ENCODE measurements at places on chromosomes 13 and 19.

DNA sequence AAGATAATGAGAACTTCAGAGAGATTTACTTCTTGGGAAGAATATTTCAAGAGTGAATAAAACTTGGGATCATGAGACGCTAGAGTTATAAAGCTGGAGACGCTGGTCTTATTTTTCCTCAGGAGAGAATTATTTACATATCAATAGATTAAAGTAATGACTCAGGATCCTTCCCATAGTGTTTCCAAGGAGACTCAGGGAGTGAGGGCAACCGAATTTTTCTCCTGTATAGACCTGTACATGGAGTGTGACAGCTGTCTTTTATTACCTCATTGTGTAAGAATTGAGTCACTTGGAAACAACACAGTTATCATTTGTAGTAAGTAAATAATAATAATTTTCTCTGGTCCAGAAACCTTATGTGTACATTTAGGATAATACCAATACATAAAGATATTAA lies 1905.5 kb downstream of the OLFM4 start:
- DNase-seq = no peak

DNA sequence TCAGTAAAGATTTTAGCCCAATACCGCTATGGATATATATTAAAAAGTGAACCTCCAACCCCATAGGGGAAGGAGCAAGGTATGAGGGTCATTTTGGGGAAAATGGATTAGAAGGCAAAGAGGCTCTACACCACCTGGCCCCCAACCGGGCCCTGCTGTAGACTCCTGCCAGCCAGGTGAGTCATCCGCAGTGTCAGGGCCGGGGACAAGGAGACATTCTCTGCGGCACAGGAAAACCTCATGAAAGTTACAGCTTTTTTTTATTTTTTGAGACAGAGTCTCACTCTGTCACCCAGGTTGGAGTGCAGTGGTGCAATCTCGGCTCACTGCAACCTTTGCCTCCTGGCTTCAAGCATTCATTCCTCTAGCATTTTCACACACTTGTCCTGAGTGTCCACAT lies 32.0 kb downstream of the ZFR2 start:
- DNase-seq = no peak

DNA sequence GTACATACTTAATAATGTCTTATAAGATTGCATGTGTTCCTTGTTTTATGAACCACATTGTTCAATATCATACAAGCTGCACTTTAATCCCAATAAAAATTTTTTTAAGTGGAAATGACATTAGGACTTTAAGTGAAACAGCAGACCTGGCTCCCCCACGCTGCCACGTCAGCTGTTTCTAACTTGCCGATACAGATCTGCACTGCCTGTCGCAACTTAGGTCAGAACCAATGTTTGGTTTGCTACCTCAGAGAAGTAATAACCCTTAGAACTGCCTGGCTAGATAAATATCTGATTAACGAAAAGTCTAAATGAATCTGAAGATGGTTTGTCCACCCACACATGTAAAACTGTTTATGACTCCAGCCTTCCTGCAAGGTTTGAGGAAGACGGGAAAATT lies 327.5 kb upstream of the DACH1 start:
- DNase-seq = no peak

DNA sequence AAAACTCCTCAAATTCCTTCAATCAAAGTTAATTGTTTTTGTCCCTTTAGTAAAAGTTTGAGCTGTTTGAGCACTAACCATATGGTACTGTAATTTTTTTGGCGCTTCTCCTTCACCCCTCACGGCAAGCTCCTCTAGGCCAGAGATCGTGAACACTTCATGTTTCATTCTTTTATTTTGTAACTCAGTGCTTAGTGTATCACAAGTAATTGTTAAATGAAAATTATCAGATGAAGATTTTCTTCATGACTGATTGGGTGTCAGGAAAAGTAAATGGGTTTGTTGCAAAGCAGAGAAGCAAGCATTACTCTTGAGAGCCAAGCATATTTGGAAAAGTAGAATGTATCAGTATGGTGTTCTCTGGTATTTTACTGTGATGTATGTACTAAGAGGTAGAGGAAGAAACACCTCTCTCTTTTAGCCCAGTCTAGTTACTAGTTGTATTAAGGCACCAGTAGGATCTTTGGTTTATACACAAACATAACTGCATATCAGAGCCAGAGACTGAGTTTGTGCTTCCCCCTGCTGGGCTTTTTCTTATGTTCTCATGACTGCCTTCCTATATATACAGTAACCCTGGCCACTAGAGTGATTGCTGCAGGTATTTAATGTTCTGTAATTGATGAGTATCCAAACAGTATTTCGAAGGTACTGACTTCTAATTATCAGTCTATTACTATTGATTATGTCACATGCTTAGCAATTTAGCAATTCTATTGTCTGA lies 202.3 kb upstream of the KLHL1 start:
- DNase-seq = no peak

DNA sequence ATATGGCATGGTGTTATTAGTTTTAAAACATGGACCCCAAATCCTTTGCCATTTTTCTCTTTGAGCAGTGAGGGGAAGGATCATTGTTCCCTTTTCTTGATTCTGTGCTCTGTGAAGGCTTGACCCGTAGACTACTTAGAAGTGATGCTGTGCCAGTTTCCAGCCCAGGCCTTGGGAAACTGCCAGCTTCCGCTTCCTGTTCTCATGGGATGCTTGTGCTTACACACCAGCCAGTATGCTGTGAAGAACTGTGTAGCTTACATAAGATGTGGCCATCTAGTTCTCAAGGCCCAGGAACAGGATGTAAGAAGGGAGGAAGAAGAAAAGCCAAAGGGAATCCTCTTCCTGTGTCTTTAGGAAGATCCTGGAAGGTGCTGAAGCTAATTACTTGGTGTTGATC lies 180.9 kb downstream of the PCCA start:
- DNase-seq = no peak

DNA sequence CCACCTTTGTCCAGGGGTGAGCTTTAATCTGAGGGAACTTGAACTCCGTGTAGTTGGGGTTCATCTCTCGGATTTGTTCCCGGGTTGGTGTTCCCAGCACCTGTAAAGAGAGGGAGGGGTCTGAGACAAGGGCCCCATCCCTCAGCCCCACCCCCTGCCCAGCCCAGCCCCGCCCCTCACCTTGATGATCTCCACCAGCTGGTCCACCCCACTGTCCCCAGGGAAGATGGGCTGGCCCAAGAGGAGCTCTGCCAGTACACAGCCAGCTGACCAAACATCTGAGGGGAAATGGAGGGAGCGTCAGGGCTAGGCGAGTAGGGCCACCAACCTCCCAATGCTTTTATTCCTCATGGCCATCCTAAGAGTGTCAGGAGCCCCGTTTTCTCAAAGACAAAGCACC lies 9.3 kb downstream of the GSK3A start:
- no peak for DNase-seq

DNA sequence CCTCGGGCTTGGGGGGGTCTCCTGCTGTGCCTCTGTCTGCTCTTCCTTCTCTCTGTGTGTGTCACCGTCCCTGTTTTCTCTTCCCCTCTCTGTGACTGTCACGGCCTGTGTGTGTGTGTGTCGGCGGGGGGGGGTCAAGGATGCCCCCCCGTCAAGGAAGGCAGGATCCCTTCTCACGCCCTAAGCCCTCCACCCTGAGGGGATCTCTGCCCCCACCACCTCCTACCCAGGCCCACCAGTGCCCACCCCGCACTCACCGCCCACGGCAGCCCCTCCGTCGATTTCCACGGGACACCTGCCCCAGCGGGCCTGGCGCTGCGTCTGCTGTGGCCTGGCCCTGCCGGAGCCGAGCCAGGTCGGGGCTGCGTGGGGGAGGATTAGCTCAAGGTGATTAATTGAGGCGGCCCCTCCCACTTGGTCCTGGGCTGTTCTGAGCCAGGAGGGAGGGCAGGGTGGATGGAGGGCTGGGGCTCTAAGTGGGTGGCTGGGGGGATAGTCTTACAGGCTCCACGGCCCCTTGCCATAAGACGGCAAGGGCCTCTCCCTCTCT lies at the start of gene RAX2:
Gene RAX2, minus strand, starts transcription at position 323 of the 550 bp plus-strand sequence. CDS start 486 bp downstream, outside the sequence.
- no peak for DNase-seq

GRCh38 chr13:20903164-20903475 lies 574 bp upstream of the XPO4 start:
- no peak for DNase-seq

- DNase-seq = no peak
Observed at GRCh38 chr19:39915101-39915847, 19.2 kb downstream of the FCGBP start.
